ENCODE measurements at places on chromosomes 6 and 20.

DNA sequence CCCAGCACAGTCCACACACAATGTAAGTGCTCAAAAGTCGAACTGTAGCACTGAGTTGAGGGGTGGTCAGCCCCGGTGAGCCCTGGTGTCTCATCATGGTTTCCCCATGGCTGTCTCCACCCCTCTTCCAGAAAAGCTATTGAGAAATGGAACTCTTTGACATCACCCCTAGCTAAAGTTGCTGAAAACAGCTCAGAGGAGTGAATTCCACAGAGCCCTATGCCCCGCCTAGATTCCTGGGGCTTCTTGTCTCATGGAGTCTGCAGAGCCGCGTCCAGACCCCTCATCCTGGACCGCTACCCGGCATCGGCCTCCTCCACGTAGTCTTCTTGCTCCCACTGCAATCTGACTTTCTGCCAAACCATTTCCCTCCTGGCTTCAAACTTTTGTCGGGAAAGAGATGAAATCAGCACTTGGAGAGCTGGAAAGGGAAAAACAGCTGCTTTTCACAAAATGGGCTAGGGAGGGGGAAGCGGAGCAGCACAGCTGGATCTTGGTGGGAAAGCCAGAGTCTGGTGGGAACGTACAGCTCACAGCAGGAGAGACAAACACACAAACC lies 132.2 kb downstream of the SNX5 start:
- no peak for DNase-seq

GRCh38 chr6:4844108-4844507 lies 67.9 kb downstream of the CDYL start:
- DNase-seq: no peak

- DNase-seq: no peak
Observed at GRCh38 chr6:38996676-38997075, 51.9 kb upstream of the GLP1R start.

DNA sequence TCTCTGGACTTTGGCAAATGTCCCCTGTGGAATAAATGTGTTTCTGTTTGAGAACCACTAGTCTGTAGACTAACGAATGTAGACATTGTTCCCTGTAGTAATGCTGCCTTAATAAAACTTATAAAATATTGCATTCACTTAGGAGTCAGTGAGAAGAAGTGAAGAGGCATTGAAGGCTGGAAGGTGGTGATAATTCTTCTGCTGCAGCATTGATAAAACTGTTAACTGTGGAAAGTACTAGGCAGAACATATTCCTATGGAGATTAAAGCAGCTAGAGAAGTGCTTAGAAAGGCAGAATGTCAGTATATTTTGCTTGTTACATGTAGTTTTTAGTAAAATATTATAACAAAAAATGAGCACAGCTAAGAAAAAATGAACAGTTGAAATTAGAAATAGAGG lies 4.8 kb downstream of the PGK2 start:
- DNase-seq: no peak

- no peak for DNase-seq
Observed at GRCh38 chr6:117951783-117952182, 44.7 kb downstream of the SLC35F1 start.

DNA sequence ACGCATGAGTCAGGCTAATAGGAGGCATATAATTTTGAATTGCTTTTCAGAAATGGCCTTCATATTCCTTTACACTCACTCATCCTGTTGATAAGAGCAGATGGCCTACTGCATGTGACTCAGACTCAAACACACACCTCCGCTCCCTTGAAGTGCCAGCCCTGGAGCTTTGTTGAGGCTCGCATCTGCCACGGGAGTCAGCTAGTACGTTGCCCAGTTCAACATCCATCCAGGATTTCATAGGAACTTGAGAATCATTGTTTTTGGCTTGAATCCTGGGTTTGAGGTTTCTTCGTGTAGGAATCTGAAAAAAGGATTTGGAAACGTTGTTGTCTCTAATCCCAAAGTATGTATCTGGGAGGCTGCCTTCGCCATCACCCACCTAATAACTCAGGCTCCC lies 87.4 kb upstream of the JAG1 start:
- DNase-seq: no peak

DNA sequence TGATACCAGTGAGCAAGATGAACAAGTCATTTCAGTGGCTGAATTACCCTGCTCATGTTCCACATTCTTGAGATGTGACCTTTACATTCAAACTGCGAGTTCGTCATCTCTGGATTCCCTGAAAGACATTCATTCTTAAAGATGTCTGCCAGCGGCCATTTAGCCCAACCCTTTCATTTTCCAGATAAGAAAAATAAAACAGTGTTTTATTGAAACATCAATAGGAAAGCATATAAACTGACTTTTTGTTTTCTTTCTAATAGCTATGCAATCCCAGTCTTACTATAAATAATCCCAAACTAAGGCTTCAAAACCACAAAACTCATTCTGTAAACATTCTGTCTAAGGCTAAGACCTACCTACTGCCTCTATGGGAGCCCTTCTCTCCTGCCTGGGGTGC lies 134.0 kb downstream of the SAMD5 start:
- DNase-seq: no peak

DNA sequence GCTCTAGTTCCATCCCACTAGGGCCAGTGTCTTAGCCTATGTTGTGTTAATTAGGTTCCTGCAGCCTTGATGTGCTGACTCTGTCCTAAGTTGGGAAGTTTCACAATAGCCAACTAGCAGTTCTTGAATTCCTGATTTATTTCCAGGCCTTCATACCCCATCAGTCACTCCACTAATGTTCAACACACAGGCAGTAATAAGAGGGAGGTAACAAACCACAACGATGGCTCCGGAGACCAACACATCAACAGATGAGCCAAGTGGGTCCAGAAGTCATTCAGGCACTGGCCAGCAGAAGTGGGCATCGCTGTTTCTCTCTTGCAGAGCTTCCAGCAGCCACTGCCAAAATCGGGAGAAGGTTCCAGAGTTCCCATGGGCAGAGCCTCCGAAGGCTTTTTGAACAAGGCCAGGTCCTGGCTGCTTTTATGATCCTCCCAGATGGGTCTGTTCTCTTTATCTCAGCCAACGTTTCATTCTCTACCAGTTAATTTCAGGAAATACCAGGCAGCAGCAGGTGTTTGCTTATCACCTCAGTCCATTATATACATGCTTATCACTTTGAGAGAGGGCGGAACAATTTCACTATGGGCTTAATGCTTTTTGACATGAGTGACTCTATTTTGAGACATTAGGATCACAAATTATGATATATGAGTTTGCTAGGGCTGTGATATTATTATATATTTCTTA lies 48.5 kb upstream of the NOP56 start:
- no peak for DNase-seq

- no peak for DNase-seq
Observed at GRCh38 chr6:402901-403658, 11.5 kb downstream of the IRF4 start.

- DNase-seq: no peak
Observed at GRCh38 chr6:125009578-125009977, 47.3 kb downstream of the RNF217 start.

GRCh38 chr6:31587791-31588777 lies 2.0 kb downstream of the LST1 start:
- DNase-seq: no peak

DNA sequence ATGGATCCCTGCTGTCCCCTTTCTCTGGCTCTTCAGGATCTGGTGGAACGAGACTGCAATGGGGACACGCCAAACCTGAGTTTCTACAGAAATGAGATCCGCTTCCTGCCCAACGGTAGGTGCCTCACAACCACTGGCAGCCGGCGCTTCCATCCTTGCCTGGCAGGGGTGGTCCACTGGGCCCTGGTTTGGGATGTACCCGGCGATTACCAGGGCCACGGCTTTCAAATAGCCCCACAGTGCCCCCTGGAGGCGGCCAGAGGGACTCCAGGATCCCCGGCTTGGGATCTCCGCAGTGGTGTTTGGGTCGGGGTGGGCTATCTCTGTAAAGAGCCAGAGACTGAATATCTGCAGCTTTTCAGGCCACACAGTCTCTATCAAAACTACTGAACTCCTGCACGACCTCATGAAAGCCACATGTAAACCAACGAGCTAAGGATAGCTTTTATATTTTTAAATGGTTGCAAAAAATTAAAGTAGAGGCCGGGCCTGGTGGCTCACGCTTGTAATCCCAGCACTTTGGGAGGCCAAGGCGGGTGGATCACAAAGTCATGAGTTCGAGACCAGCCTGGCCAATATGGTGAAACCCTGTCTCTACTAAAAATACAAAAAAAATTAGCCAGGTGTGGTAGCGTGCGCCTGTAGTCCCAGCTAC lies 3.7 kb downstream of the OGFR start:
- peak; percentile 58 for DNase-seq

- no peak for DNase-seq
Observed at GRCh38 chr6:2229039-2229438, 16.4 kb downstream of the GMDS start.

DNA sequence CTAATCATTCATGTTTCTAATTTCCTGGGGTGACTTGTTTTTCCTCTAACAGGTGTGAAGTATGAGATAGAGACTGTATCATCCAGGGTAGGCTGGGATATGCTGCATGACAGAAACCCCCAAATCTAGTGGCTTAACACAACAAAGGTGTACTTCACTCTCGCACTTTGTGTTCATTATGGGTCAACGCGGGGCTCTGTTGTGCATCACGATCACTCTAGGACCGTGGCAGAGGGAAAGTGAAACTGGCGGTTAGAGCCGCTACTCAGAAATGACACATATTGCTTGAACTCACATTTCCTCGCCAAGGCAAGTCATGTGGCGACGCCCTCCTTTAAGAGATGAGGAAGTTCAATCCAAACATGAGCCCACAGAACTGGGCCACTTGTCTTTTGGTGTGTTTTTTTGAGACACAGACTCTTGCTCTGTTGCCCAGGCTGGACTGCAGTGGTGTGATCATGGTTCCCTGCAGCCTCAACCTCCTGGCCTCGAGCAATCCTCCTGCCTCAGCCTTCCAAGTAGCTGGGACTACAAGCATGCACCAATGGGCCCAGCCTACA lies 41.3 kb downstream of the PCNA start:
- DNase-seq: no peak

GRCh38 chr6:42898891-42899361 lies 16.9 kb upstream of the PTCRA start:
- DNase-seq: peak; percentile 80

GRCh38 chr20:63574829-63575743 lies 1.0 kb upstream of the HELZ2 start:
- DNase-seq: no peak

DNA sequence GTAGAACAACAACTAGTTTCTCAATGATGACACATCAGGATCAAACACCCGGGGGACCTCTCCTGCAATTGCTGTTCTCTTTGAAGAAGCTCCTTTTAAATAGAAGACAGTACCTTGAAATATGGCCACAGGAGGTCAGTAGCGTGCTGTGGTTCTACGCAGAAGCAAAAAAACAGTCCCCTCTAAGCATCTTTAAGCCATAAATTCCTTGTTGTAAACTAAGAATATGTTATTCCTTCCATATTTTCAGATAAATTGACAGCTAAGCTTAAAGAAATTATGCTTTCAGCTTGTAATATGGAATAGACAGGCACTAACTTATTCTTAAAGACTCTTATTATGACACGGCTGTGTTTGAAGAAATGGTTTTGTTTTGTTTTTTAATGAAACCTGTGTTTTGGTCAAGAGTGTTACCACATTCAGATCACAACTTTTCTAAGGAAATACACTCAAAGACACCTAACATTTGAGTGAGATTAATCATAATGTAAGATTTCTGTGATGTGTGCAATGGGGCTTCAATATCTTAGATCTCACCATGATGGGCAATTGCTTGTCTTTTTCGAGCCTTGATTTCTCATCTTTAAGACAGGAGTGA lies 49.7 kb upstream of the IL20RA start:
- peak; percentile 65 for DNase-seq

GRCh38 chr6:116268589-116269293 lies 11.0 kb downstream of the TSPYL1 start:
- DNase-seq: peak; percentile 41

GRCh38 chr20:4688305-4688704 lies 33.4 kb upstream of the PRND start:
- no peak for DNase-seq

GRCh38 chr6:2937627-2938003 lies 33.8 kb downstream of the SERPINB6 start:
- DNase-seq: no peak

DNA sequence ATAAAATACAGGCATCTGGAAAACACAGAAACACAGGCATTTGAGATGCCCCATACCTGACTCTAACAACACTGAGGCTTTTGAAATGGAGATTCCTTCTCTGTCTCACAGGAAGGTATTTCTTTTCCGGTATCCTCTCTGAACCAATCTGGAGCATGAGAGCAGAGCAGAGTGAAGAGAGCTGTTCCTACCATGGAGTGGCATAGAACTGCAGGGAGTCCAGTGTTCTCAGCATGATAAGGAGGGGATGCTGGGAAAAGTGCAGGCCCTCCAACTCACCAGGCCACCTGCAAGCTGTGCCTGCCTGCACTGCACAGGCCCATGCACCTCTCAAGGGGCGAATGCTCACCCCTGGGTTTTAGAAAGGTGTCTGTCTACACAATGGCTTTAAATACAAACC lies 89.2 kb downstream of the FOXA2 start:
- DNase-seq: no peak

DNA sequence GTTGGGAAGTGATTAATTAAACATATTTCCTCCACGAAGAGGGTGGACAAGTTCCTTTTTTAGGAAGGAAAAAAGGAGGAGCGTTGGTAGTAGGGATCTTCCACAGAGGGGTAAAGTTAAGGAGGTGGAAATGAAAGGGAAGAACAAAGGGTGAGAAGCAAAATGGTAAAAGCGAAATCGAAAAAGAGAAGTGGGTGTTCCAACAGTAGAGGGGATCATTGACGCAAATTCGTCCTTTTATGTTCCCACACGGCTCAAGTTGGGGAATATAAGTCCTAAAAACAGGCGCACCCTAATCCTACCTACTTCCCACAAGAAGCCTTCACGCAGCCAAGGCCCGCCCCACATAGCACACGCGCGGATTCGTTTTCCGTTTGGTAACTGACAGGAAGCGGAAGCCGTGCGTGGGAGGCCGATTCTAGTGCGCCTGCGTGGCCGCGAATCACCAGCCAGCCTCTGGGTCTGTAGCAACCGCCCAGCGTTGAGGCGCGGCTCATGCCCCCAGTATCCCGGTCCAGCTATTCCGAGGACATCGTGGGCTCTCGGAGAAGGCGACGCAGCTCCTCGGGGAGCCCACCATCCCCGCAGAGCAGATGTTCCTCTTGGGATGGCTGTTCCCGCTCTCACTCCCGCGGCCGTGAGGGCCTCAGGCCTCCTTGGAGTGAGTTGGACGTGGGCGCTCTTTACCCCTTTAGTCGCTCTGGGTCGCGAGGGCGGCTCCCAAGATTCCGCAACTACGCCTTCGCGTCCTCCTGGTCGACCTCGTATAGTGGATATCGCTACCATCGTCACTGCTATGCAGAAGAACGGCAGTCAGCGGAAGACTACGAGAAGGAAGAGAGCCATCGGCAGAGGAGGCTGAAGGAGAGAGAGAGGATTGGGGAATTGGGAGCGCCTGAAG lies at the start of gene NKAPL:
Gene NKAPL, plus strand, starts transcription at position 421 of the 901 bp plus-strand sequence. Its CDS starts 75 bp downstream, at position 496.
- no peak for DNase-seq

All from NCI-H2081 (cell line).